NCI-H2081 (cell line): ENCODE measurements at places on chromosomes 16 and 17.

DNA sequence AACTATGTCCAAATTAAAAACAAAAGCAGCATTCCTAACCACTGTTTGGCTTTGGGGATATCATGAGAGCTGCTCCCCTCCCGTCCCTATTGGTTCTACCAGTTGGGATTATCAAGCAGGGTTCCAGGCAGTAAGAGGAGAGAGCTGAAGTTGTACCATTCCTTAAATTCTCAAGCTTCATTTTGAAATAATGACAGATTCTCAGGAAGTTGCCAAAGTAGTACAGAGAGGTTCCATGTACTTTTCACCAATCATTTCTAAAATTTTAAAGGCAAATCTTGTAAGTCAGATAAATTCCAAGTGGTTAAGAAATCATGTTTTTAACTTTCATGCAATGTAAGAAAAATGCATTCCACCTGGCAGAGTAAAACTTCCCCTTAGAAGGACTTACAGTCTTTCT is 36.9 kb downstream of the TEX2 start:
- DNase-seq, result no peak

- no peak for DNase-seq
These were observed 82.1 kb downstream of the GPR139 start for GRCh38 chr16:19991614-19992013.

DNA sequence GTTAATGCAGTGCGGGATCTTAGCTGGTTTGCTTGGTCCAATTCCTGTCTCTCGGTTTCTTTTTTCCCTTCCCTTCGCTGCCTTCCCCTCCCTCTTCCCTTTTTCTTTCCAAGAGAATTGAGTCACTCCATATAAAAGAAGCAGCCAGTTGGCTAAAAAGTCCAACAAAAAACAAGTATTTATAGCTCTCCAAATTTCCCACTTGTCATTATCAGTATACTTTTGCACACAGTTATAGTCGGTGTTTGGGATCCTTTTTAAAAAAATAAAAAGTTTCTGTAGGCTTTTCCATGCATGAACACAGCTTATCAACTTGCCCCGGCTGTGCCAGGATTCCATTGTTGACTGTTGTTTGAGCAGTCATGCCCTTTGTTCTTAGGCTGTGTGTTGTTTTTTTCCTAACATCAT is 24.9 kb downstream of the HMOX2 start:
- DNase-seq, result no peak

DNA sequence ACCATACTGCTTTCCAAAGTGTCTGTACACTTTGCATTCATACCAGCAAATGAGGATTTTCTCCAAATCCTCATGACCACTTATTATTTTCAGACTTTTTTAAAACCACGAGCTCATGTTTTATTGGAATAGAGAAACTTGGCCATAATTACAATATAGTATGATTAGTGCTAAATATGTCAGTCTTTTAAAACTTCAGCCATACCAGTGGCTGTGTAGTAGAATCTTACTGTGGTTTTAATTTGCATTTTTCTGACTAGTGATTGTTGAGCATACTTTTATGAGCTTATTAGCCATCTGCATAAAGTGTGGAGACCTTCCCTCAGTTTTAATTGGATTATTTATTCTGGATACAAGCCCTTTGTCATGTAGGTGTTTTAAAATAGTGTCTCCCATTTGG is 57.8 kb downstream of the NLK start:
- no peak for DNase-seq

- DNase-seq, result no peak
These were observed 11.7 kb downstream of the TMEM92 start for GRCh38 chr17:50285941-50286340.
